ENCODE measurements at places on chromosomes 2 and 18.

DNA sequence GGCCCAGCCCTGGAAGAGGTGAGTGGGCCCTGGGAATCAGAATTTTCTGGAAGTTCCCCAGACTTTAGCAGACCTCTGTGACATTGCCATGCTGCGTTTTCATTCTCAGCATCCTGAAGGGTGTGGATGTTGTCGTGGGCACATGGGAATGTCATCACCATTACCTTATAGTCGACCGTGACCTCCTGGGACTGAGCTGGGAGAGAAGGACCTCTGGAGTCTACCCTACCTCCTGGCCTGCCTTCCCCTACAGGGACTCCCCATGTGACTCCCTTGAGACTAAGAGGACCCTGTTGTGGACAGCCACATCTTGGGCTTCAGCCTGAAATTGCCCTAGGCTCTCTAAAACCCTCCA lies 43.0 kb downstream of the CNGA3 start:
- no peak for DNase-seq

DNA sequence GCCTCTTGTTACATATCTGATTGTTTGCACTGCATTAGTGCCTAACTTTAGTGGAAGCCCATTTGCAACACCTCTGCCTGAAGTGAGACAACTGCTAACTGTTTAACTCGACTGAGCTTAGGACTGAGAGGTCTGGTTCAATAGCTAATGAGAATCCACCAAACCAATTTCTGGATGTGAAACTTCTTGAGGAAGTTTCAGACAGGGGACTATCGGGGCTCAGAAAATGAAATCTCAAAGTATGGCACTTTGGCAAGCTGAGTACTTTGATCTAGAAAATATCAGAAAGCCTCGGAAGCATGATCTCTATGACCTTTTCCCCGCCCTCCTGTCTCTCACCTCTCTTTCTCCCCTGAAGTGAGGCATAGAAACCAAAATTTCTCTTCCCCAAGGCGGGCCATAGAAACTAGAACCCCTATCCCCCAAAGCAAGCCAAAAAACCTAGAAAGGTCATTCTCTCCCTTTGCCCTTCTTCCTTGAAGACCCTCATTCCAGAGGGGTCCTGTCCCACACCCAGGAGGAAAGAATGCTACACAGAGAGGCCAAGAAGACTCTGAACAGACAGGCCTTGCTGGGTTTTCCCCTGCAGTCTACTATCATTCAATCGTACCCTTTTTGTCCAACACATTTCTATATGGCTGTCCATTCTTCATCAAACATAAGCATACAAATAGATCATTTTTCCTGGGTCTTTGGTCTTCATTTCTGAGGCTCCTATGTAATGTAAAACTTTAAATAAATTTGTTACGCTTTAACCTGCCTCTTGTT lies 69.6 kb upstream of the CREB1 start:
- DNase-seq, result no peak

DNA sequence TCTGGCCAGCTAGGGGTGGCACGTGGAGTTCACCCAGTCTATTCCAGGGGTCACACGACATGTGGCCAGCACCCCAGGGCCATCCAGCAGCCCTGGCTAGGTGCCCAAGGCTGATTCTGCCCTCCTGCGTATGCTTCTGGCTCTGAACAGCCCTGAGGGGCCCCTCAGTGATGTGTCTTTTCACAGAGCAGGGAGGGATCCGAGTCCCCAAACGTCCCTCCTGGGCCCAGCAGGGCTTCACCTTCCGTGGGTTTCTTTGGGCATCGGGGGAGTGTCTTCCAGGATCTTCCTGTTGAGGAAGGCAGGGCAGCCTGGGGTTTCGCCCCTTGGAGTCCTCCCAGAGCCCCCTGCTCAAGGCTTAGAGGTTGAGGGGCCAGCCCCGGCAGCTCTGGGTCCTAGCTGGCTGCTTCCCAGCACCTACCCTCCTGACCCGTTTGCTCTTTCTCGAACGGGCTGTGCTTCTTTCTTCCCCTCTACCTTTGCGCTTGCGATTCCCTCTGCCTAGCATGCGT lies 165.9 kb downstream of the DYSF start:
- no peak for DNase-seq

DNA sequence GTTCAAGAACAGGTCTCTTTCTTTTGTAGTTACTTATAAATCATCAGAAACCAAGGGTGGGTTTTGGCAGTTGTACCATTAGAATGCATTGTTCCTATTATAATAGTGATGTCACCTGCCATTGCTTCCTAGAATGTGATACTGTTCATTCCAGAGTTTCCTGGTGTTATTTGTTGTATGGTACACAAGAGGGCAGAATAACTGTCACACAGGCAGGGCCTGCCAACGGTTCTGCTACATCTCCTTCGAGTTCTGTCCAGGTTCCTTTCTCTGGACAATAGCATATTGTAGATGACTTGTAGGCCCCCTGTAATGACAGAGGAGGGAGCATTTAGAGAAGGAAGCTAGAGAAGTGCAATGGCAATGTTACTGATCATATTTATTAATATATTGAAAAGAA lies 98.3 kb downstream of the KLHL14 start:
- DNase-seq, result no peak

- DNase-seq, result no peak
Measured at GRCh38 chr18:28960146-28960545, 783.2 kb upstream of the CDH2 start.

DNA sequence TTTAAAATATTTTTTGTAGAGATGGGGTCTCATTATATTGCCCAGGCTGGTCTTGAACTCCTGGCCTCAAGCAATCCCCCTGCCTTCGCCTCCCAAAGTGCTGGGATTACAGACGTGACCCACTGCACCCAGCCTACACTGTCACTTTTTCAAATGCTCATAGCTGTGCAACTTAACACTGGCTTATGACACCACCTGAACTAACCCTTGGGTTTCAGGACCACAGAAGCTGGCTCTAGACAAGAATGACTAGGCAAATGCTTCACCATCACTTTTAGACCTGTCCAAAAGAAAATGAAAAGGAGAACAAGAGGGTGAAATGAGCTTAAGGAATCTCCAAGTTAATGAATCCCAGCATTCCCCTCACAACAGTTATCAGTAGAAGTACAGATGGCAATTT lies 13.3 kb downstream of the ERCC3 start:
- no peak for DNase-seq

DNA sequence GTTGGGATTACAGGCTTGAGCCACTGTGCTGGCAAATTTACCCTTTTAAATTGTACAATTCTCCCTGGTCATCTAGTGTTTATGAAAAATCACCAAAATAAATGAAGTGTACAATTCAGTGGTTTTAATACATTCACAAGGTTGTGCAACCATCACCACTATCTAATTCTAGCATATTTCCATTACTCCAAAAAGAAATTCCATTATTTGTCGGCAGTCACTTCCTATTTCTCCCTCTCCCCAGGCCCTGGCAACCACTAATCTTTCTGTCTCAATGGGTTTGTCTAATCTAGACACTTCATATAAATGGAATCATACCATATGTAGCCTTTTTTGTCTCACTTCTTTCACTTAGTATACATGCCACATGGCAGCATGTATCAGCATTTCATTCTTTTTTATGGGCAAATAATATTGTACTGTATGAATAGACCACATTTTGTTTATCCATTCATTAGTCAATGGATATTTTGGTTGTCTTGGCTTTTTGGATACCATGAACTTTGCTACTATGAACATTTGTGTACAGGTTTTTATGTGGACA lies 12.6 kb upstream of the POLE4 start:
- DNase-seq, result no peak

DNA sequence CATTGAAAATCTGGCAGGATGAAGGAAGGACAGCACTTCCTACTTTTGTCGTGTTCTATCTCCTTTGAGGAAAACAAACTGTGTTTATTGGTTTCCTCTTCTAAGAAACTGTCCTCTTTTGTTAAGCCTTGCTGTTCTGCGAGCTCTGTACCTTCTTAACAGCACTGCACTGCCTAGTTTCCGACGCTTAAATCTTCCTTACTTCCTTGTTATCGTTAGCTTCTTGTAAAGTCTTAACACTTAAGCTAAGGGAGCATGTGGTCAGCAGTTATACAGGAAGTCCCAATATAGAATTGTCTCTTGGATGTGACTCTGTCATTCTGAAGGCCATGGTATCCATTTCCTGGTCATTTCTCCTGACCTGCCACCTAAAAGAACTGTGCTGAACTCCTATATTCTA lies 552.8 kb upstream of the NRP2 start:
- no peak for DNase-seq

DNA sequence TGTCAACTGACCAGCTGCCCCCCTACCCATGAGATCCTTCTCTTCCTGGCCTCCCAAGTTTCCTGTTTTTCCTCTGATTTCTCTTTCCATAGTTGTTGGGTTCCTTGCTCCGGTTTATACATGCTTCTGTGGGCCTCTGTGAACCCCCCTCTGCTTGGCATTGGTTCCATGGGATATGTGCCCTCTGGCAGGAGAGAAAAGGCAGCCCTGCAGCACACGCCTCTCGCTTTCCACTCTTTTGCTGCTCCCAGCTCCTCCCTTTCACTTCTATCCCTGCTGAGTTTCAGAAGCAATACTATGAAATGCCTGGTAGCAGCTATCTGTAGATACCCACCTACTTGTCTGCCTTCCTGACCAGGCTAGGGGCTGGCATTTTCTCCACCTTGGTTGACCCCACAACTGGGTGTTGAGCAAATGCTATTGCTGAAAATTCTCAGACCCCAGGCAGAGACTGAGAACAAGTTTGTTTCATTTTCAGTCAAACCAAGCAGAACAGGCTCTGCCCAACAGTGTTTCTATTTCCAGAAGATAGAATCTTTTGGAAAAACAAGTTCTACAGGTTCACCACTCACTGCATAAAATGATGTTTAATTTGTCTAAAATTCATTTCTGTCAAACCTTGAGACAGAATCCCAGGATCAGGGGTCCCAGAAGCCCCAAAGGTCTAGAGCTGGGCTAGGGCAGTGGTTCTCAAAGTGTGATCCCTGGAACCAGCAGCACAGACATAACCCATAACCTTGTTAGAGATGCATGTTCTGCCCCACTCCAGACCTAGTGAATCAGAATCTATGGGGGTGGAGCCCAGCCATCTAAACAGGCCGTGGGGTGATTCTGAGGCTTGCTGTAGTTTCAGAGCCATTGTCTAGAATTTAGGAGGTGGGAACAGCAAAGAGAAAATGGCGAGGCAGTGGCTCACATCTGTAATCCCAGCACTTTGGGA lies 13.4 kb downstream of the CAPG start:
- DNase-seq, result no peak

DNA sequence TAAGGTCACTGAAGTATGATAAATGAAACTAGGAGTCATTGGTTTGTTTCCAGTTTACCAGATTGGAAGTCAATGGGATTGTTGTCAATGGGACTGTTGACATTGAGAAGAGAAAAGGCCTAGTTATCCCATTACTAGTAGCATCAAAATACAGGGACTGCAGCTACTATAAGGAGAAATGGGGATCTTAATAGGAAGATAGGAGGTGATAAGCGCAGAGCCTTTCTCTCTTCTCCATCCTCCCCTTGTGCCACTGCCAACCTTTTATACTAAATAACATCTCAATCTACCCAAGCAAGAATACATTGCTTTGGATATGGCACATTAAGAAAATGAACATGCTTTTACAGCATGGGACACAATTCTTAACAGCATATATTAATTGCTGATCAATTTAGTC lies 10.5 kb upstream of the BBS5 start:
- DNase-seq, result no peak

DNA sequence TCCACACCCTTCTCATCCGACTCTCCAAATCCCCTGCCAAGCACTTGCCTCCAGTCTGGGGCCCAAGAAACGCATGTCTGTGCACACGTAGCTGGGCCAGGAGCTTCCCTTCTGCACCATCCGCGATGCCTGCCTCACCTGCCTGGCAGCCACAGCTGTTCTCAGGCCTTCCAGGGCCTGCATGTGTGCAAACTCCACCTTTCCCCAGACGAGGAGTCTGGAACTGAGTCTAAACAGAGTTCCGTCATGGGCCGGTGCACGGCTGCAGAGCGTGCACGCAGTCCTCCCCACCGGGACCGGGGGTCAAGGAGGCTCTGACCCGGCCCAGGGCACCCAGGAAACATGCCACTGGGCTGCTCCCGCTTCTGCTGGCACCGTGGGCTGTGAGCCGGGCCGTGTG lies 66.8 kb upstream of the SALL3 start:
- no peak for DNase-seq

DNA sequence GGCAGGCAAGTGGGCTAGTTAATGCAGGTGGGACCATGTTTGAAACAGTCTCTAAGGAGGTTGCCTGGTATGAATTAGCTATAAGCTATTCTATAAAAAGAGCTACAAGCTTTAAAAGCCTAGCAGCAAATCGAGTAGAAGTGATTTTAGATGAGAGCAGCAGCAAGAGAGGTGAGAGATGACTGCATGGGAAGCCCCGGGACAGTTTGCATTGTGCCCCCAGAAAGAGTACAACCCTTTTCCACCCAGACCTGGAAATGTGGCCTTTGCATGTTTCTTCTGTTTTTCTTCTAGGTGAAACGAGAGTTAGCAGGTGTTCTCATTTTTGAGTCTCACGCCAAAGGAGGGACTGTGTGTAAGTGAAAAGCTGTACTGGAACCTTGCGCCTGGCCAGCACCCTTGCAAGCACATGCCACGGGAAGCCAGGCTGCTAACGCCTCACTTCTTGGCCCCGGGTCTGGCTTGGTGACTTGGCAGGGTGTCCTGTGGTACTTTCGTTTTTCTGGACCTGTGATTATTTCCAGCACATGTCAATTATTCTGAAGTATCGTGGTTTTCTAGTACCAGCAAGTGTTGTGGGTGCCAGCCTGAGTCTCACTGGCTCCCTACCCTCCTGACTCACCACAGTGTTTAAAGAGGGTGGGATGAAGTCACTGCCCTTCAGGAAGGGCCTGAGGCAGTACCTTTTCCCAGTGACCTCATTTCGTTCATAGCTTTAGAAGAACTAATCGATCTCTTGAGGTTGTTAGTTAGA lies 90.3 kb upstream of the MAP3K20 start:
- no peak for DNase-seq

Data from effector CD4-positive, alpha-beta T cell (primary cell).